ENCODE measurements at places on chromosomes 7 and 10.

- peak; percentile 65 for DNase-seq
These were observed at the start of gene SEMA4G for GRCh38 chr10:100969187-100970075. Gene SEMA4G, plus strand, starts transcription at chr10:100969504. Its CDS starts 3,409 bp downstream, at chr10:100972913.

GRCh38 chr7:20306180-20306946 lies 24.3 kb upstream of the ITGB8 start:
- DNase-seq: no peak

DNA sequence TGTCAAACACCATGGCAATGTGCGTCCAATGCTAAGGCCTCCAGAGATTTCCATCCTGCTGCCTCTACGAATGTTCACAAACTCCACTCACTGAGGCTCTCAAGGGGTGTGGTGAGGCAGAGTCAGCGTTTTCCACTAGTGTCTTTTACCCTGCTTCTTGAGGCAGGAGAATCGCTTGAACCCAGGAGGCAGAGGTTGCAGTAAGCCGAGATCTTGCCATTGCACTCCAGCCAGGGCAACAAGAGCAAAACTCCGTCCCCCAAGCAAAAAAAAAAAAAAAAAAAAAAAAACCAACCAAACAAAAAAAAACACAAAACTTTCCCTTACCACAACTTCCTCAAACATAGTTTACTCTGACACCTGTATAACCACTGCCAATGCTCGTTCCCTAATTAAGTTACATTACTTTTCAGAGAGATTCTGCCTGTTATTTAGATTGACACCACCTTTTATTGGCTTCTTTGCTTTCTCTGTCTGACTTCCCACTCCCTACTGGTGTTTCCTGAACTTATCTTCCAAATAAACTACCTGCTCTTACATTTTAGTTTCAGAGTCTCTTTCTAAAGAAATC lies 102.1 kb upstream of the ZNF746 start:
- DNase-seq: no peak

DNA sequence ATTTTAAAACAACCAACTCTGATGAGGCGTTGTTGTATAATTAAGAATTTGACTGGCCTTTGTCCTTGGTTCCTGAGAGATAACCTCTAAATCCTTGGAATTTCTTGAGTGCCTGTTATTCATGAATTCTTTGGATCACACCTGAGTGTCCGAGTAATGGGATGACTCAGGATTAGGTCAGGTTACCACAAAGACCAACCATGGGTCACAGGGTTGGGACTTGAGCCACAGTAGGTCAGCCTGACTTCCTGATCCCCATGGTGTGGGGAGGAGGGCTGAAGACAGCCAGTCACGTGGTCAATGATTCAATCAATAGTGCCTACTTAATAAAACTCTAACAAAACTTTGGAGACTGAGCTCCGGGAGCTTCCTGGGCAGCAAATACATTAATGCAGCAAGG lies 192.5 kb downstream of the GFRA1 start:
- no peak for DNase-seq

GRCh38 chr7:158044482-158044823 lies 543.2 kb downstream of the PTPRN2 start:
- no peak for DNase-seq

DNA sequence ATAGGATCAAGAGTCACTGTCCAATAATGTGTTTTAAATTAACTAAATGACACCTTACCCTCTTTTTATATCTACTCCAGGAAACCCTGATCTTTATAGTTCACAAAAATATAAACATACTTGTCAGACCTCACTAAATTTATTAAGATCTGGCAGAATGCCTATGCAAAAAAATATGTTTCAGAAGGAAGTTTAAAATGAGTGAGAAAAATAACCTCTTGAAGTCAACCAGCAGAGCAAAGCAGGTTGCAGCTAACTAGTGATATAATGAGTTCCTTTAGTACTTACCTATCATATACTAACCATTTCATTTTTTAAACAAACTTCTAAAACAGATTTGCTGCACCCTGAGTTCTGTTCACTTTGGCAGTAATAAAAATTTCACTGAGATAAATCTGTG lies 14.0 kb upstream of the HGF start:
- no peak for DNase-seq

- no peak for DNase-seq
These were observed 106.5 kb downstream of the RPS24 start for GRCh38 chr10:78140066-78140630.

GRCh38 chr10:72274730-72275350 lies 1.1 kb downstream of the DDIT4 start:
- peak; percentile 82 for DNase-seq

- DNase-seq: no peak
These were observed 421.4 kb upstream of the AUTS2 start for GRCh38 chr7:69176841-69177240.

- DNase-seq: no peak
These were observed 9.9 kb upstream of the CALML5 start for GRCh38 chr10:5509236-5509635.

DNA sequence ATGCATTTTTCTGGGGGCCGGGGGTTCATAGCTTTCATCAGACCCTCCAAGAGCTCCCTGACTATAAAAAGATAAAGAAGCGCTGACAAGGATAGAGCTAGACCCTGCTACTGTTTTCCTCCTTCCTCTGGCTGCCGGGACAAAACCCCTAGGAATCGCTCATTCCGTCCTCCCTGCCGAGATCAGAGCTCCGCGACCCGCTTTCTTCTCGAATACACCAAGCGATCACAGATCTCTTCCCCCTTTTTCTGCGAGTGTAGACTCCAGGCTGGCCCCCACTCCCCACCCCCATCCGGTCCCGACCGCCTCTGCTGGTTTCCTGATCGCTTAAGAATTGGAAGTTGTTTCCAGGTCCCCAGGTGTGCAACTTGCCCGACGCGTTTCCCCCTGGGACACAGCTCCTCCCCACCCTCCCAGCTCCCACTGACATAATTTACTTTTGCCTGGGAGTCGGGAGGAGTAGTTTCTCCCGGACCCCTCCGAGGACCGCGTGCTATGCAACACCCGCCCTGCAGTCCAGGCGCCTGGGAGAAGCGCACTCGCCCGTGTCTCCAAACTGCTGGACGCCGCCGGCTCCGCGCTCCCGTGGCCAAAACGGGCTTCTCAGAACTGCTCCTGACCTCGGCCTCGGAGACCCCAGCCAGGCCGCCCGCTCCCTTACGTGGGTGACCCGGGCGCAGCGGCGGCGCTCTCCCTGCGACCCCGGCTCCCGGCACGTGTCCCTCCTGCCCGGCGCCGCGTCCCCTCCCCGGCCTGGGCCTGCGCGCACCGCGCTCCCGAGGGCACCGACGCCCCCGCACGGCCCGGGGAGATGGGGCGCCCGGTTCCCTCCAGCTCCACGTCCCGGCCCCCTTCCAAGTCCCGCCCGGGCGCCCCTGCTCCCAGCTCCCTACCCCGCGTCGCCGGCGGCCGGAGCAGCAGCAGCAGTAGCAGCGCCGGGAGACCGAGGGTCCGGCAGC lies 552 bp downstream of the IL15RA start:
- peak; percentile 72 for DNase-seq

GRCh38 chr10:114867365-114867764 lies 45.8 kb downstream of the FHIP2A start:
- no peak for DNase-seq

DNA sequence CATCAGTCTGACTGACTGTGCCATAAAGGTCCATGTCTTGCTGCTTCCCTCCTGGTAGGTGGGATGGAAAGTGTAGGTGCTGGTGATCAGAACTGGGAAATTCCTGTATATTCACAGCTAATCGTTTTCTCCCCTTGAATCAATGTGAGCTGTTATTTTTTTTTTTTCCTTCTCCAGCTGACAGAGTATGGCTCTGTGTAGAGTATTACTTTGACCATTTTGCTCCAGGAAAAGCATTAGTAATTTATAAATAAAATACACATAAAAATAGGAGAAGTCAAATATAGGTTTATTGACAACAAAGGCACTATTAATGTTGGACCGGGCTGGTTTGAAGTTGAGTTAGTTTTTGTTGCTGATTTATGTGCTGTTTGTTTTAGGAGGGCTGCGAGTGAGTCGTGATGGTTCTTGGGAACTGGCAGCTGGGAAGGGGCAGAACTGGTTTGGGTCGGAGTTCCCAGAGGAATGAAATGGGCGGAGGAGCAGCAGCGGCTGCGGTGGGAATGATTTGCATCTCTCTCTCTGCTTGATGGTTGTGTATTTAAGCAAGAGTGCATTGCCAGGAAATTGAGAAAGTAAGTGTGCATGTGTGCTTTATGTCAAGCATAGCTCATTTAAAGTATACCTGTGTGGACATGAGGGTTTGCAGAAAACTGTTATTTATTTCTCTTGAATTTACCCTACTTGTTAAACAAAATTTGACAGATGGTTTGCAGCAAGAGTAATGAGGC lies 80.9 kb downstream of the LRMDA start:
- no peak for DNase-seq

- no peak for DNase-seq
These were observed 6.5 kb upstream of the SNX10 start for GRCh38 chr7:26284995-26285632.

GRCh38 chr7:39667341-39667923 lies 44.1 kb downstream of the RALA start:
- DNase-seq: peak; percentile 28

DNA sequence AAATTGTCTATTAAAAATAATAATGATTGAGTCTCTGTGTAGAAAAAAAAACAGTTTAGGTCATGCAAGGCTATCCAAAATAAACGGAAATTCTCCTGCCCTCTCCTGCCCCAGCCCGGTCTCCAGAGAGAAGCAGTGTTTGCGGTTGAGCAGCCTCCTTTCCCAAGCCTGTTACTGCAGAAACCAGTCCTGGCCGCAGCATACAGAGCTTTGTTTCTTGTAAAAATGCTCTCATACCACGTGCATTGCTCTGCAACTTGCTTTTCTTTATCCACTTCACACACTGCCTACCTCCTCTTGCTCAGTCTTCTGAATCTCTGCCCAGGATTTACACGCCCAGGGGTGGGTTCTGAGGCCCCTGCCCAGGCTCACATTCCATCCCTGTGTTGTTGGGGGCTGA lies 34.4 kb upstream of the CUL1 start:
- DNase-seq: peak; percentile 5

DNA sequence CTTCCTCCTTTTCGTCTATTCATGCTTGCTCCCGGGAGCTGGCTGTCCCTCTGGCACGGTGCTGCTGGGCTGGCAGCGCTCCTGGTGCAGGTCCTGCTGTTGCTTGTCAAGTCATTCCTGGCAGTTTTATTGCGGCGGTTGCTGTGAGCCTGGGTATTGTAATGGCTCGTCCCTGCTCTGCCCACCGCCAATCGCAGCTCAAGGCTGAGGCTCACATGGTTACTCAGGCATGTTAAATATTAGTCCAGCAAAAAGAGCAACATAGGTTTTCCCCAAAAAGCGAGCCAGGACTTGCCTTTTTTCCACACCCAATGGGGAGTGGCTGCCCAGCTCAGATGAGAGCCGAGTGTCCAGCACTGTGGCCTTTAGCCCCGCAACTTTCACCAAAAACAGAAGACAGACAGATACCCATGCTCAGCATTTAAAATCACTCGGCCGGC lies 492.9 kb upstream of the FOXK1 start:
- DNase-seq: peak; percentile 31

GRCh38 chr7:2066251-2066919 lies 166.4 kb downstream of the MAD1L1 start:
- no peak for DNase-seq

GRCh38 chr7:18353339-18353738 lies 142.2 kb upstream of the HDAC9 start:
- no peak for DNase-seq

DNA sequence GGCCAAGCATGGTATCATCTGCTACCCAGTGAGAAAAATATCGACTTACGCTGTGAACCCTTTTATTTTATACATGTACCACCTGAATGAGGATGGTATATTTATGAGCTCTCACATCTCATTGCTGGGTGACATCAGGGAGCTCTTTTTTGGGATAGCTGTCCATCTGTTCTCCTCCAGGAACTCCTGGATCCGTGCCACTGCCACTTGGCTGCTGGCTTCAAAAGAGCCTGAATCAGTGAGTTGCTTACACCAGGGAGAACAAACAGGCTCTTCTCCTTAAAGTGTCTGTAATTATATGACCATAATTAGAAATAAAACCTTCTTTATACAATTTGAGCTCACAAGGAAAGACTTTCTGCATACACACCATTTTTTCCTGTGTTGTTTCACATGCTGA lies 106.2 kb downstream of the KAT6B start:
- no peak for DNase-seq

- no peak for DNase-seq
These were observed 57.7 kb upstream of the BTBD16 start for GRCh38 chr10:122213364-122213763.

GRCh38 chr10:15652117-15652516 lies 67.6 kb downstream of the ITGA8 start:
- DNase-seq: no peak

DNA sequence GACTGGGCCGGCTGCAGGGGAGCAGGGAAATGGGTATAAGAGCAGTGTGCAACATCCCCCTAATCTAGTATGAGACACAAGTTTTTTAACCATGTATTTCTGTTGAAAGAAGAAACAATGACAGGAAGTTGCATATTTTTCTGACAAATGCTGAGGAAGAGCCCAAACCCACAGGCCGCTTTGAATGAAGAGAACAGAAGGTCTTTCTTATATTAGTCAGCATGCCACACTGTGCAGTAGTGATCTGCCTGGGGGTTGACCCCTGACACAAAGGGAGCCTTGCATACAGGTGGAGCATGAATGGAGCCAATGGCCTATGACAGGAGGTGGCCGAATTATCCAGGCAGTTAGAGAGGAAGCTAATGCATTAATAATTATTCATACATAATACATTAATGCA lies 518.3 kb downstream of the PLXDC2 start:
- DNase-seq: no peak

DNA sequence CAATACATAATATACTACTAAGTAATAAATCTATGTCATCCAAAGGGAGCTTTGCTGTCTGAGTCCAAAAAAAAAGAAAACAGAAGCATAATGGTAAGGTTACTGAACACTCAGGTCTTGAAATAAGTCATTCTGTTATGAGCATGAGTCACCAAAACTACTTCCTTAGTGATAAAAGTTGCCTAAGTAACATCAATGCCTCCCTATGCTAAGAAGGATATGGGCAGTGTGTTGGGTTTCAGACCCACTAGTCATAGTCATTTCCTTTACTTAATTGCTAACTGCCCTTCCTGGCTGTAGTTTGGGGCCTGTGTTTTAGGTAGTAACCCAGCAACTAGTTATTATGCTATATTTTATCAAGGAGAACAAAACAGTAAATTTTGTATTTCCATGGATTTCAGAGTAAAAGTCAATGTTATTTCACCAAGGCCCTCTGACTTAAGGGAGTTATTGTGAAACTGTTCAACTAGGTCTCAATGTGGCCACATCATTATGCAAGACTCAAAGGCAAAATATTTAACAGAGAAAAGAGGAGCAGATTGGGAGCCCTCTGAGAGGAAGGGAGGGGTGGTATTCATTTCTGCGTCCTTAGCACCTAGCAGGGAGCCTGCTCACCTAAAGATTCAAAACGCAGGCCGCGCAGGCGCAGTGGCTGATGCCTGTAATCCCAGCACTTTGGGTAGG lies 11.7 kb upstream of the VIM start:
- peak; percentile 90 for DNase-seq

- no peak for DNase-seq
These were observed 84.3 kb upstream of the ADRB1 start for GRCh38 chr10:113959383-113959760.

DNA sequence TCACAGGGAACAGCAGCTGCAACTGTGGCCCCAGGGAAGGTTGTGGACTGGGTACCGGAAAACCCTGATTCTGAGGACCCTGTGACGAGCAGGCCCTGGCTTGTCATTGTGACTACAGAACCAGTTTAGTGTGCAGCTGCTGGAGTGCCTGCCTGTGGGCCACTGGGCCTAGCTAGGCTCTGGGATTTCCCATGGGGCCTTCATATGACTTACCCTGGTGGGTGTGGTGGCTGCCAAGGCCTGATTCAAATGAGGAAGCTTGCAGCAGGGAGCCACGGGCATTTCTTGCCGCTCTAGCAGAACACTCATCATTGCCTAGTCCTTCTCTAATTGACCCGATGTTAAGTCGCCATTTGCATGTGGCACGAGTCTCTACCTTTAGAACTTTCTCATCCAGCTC lies 14.7 kb upstream of the CAMK2G start:
- DNase-seq: peak; percentile 69
